Naive thymus-derived CD8-positive, alpha-beta T cell (primary cell): ENCODE measurements at places on chromosomes 2 and 18.
A peak's percentile ranks its signal among the peaks of the same experiment; 100 is the strongest.

DNA sequence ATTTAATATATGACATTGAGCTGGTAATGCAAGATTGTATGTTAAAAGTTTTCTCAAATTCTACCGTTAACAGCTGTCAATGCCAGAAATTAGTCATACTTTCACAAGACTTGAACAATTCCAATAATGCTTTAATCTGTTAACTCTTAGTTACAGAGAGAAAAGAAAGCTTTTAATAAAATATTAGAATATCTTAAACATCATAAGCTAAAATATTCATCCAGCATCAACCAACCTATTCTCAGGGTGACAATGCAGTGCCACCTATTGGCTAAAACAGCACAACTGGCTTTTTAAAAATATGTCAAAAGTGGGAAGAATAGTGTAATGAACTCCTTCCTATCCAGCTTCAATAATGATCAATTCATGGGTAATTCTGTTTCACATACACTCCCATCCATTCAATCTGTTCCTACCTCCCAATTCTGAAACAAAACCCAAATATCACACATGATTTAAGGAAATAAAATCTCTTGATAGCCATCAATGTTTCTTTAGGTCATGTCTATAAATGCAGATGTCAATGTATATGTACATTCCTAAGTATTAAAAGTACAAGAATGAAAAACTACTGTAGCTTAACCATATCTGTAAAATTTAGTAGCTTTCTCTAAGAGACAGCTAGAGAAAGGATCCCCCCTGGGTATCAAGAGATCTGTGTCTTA, 79.8 kb upstream of the CCDC141 start:
- H3K27ac ChIP-seq = no peak overlapping the region
- no peak overlapping the region for H3K4me3 ChIP-seq
- no peaks in the 10 kb centered on the region for H3K36me3 ChIP-seq
- no peaks in the 10 kb centered on the region for H3K27me3 ChIP-seq

DNA sequence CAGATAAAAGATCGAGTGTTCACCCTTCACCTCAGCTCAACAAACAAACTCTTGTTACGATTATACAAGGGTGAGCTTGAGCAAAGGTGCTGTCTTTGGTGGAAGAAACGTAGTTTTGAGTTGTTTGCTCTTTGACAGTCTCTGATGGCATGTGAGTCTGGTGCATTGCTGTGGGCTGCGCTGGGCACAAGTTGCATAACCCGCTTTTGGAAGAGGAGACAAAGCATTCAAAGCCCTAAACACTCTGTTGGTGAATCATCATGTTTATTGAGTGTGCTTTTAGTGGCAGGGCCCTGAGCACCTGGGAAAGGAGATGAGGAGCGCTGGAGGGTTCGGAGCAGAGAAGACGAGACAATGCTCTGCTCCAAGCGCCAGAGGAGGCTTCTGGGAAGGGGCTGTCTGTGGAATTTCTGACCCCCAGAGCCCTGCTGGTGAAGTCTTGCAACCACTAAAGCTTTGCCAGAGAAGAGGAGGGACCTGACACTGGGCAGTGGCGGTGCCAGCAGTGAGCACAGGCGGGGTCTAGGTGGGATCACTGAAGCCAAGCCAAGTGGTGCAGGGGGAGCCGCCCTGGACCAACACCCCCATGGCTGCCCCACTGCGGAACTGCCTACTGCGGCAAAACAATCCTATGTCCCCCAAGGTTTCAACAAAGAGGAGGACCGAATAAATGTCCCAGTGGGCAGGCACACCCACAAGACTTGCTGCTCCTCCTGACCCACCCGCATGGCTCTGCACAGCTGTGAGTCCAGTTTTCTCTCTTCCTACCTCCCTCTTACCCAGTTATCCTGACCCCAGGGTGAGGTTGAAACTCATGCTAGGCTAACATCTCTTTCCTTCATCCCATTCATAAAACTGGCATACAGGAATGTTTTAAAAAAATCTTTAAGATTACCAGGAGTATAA, 64.0 kb downstream of the TNFRSF11A start:
- H3K27me3 ChIP-seq = no peaks in the 10 kb centered on the region
- H3K4me3 ChIP-seq = no peak overlapping the region
- H3K4me1 ChIP-seq = no peaks in the 10 kb centered on the region
- no peak overlapping the region for H3K27ac ChIP-seq
- no peaks in the 10 kb centered on the region for H3K36me3 ChIP-seq

DNA sequence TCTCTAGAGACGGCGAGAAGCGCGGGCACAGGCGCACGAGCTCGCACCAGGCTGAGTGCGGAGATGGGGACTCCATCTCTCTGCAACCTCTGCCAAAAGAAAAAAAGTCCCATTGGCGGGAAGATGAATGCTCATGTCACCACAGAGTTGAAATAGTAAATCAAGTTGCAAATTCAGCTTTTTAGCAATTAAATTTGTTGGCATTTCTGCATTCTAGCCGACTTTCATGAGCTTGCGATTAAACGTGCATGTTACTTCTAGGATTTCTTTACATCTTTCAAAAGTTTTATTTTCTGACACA, 588 bp downstream of the CHAC2 start:
- peak overlapping the region; percentile 93 for H3K4me3 ChIP-seq
- no peak for DNase-seq

DNA sequence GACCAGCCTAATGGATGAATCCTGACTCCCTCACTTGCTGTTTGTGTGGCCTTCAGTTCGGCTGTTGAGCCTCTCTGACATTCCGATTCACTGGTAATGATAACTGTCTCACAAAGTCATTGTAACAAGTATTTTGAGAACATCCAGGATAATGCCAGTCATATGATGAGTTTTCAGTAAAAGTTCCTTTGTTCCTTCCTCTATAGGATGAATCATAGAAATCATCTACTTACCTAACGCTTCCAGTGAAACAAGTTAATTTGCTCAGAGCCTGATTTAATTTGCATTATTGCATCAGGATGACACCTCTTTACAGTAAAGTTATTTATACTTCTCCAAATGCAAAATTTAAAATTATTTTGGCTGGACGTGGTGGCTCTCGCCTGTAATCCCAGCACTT, 32.0 kb downstream of the RAB31 start:
- no peaks in the 10 kb centered on the region for H3K36me3 ChIP-seq
- no peak for DNase-seq
- H3K4me3 ChIP-seq = no peak overlapping the region
- H3K27me3 ChIP-seq = peaks cover 12% of the 10 kb centered on the region
- H3K27ac ChIP-seq = no peak overlapping the region

GRCh38 chr2:236244256-236244655, 19.9 kb downstream of the ASB18 start:
- no peak overlapping the region for H3K4me3 ChIP-seq
- H3K36me3 ChIP-seq = no peaks in the 10 kb centered on the region
- H3K27me3 ChIP-seq = peaks cover 16% of the 10 kb centered on the region
- no peaks in the 10 kb centered on the region for H3K4me1 ChIP-seq
- no peak overlapping the region for H3K27ac ChIP-seq
- no peak for DNase-seq

DNA sequence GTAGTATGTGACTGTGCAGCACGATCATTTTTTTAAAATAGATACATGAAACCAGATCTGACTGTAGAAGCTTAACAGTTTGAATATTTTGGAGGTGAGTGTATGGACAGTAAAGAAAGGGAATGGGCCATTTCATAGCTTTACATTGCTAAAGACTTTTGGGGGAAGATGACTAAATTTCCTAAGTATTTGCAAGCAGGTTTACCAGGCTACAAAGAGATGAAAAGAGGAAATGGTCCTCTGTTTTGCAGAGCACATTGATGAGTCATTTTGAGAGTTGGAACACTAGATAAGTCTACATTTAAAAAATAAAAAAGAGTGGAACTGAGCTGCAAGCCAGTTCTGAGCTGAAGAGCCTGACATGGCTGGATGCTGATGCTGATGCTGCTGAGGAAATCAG, 115.7 kb upstream of the LRATD1 start:
- no peaks in the 10 kb centered on the region for H3K36me3 ChIP-seq
- H3K27ac ChIP-seq = no peak overlapping the region
- H3K4me3 ChIP-seq = no peak overlapping the region
- H3K4me1 ChIP-seq = no peaks in the 10 kb centered on the region

- no peaks in the 10 kb centered on the region for H3K4me1 ChIP-seq
- DNase-seq = no peak
- no peak overlapping the region for H3K4me3 ChIP-seq
- no peak overlapping the region for H3K27ac ChIP-seq
- no peaks in the 10 kb centered on the region for H3K27me3 ChIP-seq
These were observed 57.6 kb downstream of the CRIM1 start for GRCh38 chr2:36413218-36413617.

- H3K4me3 ChIP-seq = peak overlapping the region; percentile 80
- H3K27me3 ChIP-seq = no peaks in the 10 kb centered on the region
- DNase-seq = no peak
- H3K36me3 ChIP-seq = no peaks in the 10 kb centered on the region
- H3K27ac ChIP-seq = peak overlapping the region; percentile 63
These were observed 212.6 kb downstream of the TNS1 start for GRCh38 chr2:217790195-217790594.

- H3K27ac ChIP-seq = no peak overlapping the region
- H3K4me1 ChIP-seq = no peaks in the 10 kb centered on the region
- H3K4me3 ChIP-seq = no peak overlapping the region
- DNase-seq = no peak
These were observed 274.9 kb upstream of the GALNT5 start for GRCh38 chr2:156982615-156983014.

- H3K27ac ChIP-seq = no peak overlapping the region
- H3K36me3 ChIP-seq = no peaks in the 10 kb centered on the region
- DNase-seq = no peak
- no peak overlapping the region for H3K4me3 ChIP-seq
- no peaks in the 10 kb centered on the region for H3K4me1 ChIP-seq
These were observed 20.3 kb downstream of the AGAP1 start for GRCh38 chr2:235513984-235514626.

DNA sequence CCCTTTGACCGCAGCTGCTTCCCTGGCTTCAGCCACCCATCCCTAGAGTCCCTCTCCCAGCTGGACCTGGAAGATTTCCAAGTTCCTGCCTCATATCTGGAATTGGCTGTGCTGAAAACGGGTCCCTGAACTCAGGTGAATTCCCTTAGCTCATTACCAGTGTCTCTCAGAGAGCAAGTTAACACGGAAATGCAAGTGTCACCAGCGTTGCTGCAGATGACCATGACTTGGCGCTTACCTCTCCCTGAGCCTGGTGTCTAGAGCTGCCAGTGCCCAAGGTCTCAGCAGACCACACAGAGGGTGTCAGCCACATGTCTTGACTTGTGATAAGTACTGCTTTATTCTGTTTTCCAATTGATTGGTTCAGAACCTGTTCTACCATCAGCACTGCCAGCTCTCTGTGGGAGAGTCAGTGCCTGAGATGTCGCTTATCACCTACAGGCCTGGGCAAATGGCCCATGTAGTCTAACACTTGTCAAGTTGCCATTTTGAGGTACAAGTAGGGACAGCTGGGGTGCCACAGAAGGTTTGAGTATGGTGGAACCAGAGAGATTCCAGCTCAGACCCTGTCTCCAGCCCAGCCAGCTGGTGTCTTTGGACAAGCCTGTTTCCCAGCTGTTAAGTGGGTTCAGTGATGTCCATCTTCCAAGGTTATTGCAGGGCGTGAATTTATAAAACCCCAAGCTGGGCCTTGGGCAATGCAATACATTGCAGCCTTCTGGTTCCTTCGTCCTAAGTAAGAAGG, 48.7 kb downstream of the LYPD1 start:
- H3K27me3 ChIP-seq = no peaks in the 10 kb centered on the region
- H3K36me3 ChIP-seq = no peaks in the 10 kb centered on the region
- no peak overlapping the region for H3K27ac ChIP-seq
- no peak overlapping the region for H3K4me3 ChIP-seq
- no peak for DNase-seq

DNA sequence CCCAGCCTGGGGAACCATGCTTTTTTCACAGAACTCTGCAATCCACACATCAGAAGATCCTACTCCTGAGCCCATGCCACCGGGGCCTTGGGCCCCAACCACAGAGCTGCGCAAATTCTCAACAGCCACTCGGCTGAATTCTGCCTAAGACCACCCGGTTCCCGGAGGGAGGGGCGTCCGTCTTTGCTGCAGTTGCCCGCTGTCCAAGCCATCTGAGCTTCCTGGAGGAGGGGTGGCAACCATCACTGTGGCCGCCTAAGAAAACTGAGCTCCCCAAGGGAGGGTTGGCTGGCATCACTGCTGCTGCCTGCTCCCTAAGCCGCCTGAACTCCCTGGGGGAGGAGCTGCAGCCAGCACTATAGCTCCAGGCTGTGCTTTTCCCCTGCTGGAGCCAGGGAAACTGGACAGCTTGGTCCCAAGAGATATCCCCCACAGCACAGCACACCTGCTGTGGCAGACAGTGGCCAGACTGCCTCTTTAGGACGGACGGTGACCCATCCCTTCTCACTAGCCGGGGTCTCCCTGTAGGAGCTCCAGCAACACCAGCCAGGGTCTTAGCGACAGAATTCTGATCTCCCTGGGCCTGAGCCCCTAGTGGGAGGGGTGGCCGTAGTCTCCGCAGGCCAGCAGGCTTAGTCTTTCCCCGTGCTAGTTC, 1411.6 kb upstream of the CDH2 start:
- no peak overlapping the region for H3K4me3 ChIP-seq
- no peak overlapping the region for H3K27ac ChIP-seq
- no peak for DNase-seq
- no peaks in the 10 kb centered on the region for H3K27me3 ChIP-seq
- H3K36me3 ChIP-seq = no peaks in the 10 kb centered on the region
- no peaks in the 10 kb centered on the region for H3K4me1 ChIP-seq

DNA sequence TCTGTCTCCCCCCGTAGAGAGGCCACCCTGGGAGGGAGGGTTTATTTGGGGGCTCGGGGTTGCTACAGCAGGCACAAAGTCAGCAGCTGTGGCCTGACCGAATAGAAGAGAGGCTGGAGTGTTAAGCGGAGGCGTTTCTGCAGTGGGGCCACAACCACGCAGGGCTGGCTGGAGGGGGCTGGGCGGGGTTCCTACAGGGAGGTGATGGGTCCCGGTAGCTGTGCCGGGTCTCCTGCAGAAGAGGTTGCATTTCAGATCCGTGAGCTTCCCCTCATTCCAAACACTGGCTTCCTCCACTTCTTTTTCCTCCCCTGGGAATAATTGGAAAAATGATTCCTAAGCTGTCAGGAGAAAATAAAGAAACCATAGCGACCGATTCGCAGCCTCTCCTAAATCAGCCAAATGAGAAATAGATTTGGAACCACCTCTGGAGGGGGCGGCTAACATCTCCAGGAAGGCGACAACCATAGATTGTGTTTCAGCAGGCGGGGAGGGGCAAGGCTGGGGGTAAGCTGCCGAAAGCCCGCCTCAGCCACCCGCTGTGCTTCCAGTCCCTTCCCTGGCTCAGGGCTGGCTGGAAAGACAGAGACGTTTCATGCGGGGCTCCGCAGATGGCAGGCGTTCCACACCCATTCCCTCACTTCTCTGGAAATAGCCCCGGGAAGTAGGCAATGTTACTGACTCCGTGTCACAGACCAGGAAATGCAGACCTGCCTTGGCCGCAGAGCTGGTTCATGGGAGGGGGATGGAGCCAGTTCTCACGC, 85.6 kb upstream of the TAF1B start:
- no peak overlapping the region for H3K27ac ChIP-seq
- no peak overlapping the region for H3K4me3 ChIP-seq
